ENCODE measurements at places on chromosomes 7 and 10.

- DNase-seq: no peak
Measured at GRCh38 chr7:18685971-18686370, 190.4 kb downstream of the HDAC9 start.

- DNase-seq: peak; percentile 98
Measured at GRCh38 chr7:69893906-69894305, 295.6 kb downstream of the AUTS2 start.

DNA sequence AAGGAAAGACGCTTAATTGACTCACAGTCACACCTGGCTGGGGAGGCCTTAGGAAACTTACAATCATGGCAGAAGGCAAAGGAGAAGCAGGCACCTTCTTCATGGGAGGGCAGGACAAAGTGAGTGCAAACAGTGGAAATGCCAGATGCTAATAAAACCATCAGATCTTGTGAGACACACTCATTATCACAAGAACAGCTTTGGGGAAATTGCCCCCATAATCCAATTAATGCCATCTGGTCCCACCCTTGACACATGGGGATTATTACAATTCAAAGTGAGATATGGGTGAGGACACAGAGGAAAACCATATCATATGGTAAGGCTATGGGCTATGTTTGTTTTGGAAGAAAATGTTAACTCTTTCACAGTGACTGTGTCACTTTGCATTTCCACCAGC is 1272.5 kb upstream of the CELF2 start:
- no peak for DNase-seq

- peak; percentile 29 for DNase-seq
Measured at GRCh38 chr10:72756674-72757385, 64.9 kb downstream of the MCU start.

- peak; percentile 13 for DNase-seq
Measured at GRCh38 chr10:35416619-35417312, 80.5 kb downstream of the CCNY start.

DNA sequence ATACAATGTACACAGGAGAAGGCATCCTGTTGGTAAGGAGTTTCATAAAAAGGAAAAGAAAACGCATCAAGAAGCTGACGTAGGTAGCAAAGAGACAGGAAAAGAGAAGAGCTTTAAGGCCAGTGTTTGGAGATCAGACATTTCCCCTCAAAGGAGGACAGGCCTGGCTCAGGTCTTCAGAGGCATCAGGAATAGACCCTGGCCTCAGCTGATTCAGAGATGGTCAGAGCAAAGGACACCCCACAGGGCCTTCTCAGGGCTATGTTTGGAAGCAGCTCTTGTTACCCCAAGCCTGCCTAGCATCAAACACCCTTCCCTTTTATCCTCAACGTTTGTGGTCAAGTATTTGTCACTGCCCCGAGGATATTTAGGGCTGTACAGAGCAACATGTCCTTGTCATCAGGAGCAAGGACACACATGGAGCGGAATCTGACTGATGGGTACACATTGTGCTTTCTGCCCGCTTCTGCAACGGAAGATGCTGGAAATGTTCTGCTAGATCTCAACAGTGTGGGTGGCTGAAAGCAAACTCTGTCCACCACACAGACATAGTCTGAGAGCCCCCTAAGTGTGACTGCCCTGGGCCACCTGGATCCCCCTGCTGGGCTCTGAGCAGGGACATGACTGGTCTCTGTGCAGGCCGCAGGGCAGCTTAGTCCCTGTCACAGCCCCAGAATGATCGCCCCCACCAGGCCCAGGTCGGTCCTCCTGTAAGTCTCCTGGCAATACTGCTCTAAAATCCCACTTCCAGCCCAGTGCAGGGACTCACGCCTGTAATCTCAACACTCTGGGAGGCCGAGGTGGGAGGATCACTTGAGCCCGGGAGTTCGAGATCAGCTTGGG is 1.0 kb upstream of the ZDHHC4 start:
- no peak for DNase-seq

DNA sequence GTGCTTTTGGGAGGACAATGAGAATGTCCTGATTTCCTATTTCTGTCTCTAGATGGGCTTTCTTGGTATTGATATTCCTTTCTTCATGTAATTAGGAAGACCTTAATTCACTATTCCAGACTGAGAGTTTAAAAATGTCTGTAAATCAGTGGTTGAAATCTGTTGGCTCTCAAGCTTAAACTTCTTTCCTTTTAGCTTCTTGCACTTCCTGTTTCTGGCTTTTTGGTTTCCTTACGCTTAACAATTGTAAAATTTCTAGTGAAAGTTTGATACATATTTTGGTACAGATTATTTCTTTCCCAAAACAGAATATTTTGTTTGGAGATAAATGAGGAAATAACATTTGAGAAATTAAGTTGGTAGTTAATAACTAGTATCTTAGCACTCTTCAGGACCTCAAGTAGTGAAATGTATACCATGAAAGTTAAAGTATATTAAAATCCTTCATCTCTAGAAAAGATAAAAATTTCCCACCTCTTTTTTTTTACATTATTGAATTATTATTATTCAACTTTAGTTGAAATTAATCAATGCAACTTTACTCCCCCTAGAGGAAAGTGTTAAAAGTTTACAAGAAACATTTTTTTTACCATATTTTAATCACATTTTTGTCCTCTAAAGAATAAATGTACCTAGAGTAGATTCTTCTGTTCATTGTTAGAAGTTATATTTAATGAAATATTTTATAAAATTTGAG is 137.2 kb downstream of the PHTF2 start:
- no peak for DNase-seq

DNA sequence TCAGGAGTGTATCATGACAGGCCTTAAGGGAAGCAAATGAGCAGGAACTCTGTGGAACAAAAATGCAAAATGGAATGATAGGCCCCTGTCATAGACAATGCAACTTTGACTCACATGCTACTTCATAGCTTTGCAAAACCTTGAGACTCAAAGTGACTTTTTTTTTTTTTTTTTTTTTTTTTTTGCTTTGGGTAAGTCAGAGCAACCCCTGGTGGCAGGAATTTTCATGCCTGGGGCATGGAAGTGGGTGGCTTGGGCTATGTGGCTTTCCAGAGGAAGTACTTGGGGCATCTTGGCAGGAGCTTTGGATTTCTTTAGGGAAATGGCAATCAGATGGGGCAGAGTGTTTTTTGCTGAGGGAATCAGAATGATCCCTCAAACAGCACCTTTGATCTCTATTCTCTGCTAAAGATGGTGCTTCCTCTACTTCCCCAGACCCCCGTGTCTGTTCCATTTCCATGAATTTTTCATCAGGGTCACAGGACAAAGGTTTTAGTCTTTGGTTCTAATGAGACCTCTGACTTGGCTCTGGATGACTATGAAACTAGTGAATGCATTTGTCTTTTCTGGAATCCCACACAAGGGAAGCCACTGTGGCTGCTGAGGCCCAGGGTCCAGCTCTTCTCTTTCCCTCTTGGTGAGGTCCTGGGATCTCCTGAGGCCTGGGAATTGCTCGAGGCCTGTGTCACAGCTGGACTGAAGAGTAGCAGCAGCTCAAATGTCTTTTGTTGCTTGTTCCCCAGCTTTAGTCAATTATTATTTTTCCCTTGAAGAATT is 62.8 kb downstream of the TACC2 start:
- no peak for DNase-seq

GRCh38 chr7:2817456-2817855 is 26.7 kb downstream of the GNA12 start:
- no peak for DNase-seq

DNA sequence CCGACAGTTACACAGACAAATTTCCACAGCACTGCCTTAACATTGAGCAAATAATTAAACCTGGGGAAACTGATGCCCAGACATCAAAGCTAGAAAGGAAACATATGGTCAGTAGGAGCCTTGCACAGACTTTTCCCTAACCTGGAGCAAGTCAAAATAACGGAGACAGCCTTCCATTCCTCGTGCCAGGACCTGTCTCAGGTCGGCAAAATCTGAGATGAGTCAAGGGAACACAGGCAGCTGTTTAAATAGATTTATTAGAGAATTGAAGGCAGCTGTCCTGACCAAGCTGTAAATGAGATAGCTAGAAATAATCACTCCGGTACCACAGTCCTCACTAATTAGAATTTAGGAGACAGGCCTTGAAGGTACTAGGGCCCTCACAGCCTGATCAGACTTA is 81.2 kb downstream of the RAMP3 start:
- no peak for DNase-seq

GRCh38 chr10:122342293-122343134 is 32.0 kb upstream of the PLEKHA1 start:
- DNase-seq: peak; percentile 3

DNA sequence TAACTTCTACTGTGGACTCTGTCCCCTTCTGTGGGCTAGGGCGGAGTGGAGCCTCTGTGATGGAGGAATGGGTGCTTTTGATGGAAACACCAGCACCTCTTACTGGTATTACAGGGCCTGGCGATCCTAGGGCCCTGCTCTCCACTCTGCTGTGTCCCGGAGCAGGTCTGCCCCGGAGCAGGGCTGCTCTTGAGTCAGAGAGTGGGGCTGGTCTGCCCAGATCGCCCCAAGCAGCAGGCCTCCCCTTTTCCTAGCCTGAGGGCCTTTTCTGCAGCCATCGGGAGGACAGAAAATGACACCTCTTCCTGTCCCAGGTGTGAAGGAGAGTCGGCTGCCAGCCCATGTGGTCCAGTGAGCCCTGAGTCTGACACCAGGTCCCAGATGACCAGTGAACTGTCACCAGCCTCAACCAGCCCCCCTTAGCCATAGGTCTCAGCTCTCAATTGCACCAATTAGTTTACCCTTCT is 1.4 kb downstream of the ZNF282 start:
- DNase-seq: no peak

GRCh38 chr10:78384049-78384431 is 350.4 kb downstream of the RPS24 start:
- no peak for DNase-seq

- DNase-seq: no peak
Measured at GRCh38 chr7:1289666-1290025, 57.0 kb downstream of the UNCX start.

GRCh38 chr10:75613685-75614504 is 182.5 kb downstream of the LRMDA start:
- DNase-seq: peak; percentile 6

DNA sequence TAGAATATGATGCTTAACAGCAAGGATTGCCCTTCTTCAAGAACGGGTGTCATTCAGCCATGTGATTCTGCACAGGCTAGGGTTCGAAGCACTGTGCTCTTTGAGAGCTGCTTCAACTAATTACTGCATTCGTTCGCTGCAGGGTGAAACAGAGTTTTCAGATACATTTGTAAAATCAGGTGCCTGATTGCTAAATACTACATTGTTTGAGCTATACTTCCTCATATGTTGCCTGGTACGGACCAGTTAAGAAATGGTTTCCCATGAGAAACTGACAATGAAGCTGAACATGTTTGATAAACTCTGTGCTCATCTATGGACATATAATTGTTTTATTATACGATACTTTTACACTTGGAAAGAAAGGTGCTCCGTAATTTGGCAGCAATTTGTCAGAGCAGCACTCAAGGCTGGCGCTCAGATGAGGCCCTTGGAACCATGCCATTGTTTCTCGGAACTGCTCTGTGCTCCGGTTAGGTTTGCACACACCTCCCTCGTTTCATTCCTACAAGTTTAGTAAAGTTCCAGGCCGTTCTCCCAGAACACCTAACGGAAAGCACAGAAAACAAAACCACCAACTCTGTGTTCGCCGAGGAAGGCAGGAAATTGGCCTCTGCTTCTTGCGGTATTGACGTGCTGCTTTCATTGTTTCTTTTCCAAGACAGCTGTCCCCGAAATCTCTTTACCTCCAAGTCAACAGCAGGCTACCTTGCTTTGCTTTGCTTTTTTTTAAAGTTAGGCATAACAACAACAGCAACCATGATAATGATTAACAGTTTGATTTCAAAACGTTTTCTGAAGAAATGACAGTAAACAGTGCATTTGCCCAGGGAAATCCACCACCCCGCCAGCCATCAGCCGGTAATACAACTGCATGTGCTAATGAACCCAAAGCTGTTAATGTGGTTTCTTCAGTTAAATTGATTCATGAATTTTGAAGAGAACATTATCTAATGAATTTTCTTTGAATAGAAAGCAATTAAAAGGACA is 206.9 kb downstream of the EBF3 start:
- DNase-seq: no peak

GRCh38 chr10:120555842-120556532 is 99.0 kb downstream of the PLPP4 start:
- DNase-seq: peak; percentile 78

DNA sequence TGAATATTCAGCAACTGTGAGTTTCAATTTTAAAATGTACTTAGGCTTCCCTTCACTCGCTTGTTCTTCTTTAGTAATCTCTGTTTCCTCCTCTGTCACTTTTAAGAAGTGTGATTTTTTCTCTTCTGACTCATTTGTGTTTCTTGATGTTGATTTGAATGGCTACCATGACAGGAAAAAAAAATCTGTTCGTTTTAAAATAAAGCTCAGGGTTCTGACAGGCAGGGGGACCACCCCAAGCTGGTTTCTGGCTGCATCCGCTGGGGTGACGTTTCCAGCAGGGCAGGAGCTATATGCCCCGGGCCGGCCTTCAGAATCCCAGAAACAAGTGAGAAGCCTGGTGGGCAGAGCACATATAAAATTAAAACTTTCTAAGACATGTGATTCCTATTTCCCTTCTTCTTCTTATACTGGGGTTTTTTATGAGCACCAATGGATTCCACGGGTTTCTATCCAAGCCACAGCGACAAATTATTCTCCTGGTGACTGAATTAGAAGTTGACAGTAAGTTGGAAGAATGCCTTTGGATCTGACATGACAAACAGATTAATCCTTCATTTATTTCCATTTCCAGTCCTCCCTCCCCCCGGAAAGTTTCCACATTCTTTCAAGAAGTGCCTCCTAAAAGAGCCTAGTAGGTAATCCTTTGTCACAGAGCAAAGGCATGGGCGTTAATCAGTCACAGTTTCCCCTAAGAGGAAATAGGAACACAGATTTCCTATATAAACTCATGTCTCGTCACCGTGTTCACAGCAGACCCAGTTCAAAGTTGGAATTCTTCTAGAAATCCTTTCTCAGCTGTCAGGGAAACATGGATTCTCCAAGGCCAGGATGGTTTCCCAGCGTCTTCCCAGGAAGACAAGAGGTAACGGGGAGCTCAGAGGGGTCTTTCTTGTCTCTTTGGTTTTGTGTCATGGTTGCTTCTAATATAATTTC is 79.9 kb downstream of the PTPRE start:
- DNase-seq: no peak

- DNase-seq: no peak
Measured at GRCh38 chr10:98596404-98596803, 149.7 kb upstream of the HPS1 start.

DNA sequence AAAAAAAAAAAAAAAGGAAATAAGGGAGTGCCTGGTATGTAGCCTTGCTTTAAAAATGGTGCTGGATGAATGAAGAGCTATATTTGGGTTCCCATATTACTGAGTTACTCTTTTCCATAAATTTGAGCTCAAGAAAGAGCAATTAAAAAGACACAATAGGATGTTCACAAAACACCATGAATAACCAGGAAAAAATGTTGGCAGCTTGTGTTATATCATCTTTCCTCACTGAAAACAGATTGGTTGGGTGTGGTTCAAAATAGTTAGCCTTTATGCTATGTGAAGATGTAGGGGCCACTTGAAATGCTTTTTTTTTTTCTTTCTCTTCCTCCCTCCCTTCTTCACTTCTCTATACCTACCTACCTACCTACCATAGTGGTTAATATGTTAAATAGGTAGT is 256.9 kb downstream of the STK31 start:
- DNase-seq: no peak

GRCh38 chr10:21516242-21517131 is 9.0 kb downstream of the SKIDA1 start:
- DNase-seq: no peak

Measured in NCI-H2227 treated with DMSO at 0.1 percent for 48 hours (cell line).